ENCODE measurements at places on chromosomes 3 and 15.
A peak's percentile ranks its signal among the peaks of the same experiment; 100 is the strongest.

GRCh38 chr3:123695152-123695551, 110.3 kb upstream of the HACD2 start:
- no peak for DNase-seq

DNA sequence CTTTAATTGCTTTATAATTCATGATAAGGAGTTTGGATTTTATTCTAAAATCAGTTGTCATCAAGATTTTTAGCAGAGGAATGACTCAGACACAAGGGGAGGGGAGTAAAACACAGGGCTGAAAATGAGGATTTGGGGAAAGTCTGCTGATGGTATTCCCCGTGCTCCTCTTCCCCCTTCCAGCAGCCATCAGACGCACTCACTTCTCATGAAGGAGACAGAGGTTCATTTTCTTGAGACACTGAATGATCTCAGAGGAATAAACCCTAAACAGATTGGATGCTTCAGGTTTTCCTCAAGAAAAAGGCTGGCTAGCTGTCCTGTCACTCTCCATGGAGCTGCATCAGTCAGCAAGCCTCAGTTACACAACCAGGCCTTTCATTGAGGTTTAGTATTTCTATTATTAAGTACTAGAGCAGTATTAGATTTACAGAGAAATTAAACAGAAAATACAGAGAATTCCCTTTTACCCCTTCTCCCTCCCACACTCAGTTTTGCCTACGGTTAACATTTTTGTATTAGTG, 166.4 kb downstream of the C3orf70 start:
- no peak for DNase-seq

DNA sequence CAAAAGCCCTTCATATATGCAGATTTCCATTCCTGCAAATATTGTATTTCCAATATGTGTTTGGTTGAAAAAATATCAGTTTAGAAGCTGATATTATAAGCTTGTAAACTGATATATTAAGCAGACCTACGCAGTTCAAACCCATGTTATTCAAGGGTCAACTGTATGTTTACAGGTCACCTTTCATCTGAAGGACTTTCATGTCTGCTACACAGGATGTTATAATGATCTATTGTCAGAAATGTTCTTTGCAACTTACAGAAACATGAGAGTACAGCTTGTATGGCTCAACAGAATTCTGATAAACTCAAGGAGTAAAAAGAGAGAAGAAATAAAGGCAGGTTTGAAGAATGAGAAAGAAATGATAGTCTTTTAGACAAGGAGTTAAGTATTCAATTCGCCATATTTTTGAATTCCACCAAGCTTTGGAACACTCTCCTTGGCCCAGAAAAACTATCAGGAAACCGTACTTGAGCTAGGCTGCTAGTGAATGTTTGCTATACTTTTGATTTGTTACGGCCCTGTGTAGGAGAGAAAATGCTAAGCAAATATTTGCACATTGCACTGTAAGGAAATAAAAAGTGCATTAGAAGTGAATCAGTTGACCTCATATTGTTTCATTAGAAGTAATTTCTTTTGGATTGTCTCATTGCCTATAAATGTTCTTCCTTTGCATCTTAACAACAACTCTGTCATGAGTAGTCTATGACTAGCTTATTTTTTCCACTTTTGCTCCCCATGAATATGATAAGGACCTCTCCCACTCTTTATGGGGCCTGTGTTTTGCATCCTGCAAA, 81.2 kb downstream of the NEK11 start:
- DNase-seq = peak; percentile 44

DNA sequence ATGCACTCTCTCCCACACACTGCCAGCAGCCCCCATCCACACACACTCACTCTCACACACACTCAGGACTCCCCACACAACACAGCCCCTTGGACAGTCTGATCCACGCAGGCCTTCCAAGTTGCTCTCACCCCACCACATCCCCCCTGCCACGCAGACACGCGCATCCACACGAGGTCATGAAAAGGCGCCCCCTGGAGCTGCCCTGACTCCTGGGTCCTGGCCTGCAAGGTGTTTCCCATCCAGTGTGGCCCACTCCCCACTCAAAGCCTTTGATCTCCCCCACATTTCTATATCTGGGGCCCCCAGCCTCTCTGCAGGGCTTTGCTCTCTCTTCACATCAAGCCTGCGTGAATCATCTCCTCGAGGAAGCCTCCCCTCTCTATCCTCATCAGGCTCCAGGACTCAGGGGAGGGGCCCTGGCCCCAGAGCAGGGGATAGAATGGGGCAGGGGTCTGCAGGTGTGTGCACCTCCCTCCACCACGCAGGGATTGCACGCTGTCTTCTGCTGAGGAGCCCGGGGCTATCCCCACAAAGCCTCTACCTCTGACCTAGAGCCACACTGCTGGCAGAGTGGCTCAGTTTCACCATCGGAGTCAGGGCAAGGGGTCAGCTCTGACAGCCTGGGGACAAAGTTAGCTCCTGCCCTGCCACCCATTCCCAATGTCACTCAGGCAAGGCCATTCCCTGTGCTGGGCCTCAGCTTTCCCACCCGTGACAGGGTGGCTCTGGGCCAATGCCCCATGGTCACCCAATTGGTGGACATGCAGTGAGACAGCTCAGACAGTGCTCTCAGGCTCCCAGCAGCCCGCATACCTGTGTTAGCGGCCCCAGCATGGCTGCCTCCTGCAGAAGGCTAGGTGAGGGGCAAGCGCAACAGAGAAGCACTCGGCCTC, 6.4 kb downstream of the MYL3 start:
- no peak for DNase-seq

DNA sequence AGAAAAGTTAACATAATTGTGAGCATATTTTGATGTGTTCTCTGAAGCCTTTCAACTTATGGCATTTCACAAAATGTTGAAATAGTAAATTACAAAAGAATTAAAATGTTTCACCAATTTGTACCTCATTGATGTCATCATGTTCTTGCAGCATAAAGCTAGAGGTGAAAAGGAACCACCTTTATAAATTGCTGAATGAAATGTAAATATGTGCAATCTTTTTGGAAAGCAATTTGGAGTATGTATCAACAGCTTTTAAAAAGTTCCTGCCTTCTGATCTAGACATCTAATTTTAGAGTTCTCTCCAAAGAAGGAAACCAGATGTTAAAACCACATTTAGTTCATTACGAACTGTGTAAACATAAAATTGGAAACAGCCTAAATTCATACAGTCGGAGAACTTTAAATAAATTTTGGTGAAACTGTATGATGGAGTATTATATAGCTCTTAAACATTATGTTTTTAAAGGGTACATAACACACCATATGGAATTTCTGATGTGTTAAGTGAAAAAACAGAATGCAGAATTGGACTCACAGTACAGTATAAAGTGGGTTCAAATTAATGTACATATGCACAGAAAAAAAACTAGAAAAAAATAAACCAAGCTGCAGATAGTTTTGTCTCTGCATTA, 311.2 kb upstream of the NAALADL2 start:
- peak; percentile 32 for DNase-seq

- DNase-seq = no peak
Measured at GRCh38 chr15:31324186-31324585, 2.4 kb upstream of the KLF13 start.

GRCh38 chr3:76051145-76051544, 265.8 kb upstream of the ZNF717 start:
- DNase-seq = no peak

- peak; percentile 59 for DNase-seq
Measured at GRCh38 chr15:67690936-67691335, 134.4 kb upstream of the SKOR1 start.

- DNase-seq = no peak
Measured at GRCh38 chr3:134606033-134607025, 44.5 kb downstream of the KY start.

GRCh38 chr15:80098341-80098740, 38.9 kb downstream of the ZFAND6 start:
- no peak for DNase-seq

Measured in fibroblast of skin of right quadriceps (primary cell).